AG08396 (cell line): ENCODE measurements at places on chromosomes 3 and 15.

- no peak for DNase-seq
Measured at GRCh38 chr3:43254125-43254524, 32.2 kb upstream of the SNRK start.

GRCh38 chr3:134038716-134039115 lies 9.0 kb upstream of the SLCO2A1 start:
- DNase-seq, result no peak

DNA sequence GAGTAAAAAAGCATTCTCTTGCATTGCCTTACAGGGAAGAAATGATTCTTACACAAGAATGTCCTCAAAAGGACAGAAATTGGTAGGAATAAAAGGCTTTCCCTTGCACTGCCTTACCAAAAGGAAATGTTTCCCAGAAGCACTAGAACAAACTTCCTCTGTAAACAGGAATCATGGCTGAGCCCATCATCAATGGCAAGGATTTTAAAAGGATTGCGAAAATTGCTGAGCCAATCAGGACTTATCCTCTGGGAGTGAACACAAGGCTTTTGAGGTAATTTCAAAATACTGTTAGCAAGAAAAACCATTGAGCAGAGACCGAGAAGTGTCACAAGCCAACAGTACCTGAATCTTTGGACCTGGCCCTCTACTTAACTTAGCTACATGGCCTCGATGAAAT lies 897.3 kb downstream of the ROBO1 start:
- DNase-seq, result no peak

DNA sequence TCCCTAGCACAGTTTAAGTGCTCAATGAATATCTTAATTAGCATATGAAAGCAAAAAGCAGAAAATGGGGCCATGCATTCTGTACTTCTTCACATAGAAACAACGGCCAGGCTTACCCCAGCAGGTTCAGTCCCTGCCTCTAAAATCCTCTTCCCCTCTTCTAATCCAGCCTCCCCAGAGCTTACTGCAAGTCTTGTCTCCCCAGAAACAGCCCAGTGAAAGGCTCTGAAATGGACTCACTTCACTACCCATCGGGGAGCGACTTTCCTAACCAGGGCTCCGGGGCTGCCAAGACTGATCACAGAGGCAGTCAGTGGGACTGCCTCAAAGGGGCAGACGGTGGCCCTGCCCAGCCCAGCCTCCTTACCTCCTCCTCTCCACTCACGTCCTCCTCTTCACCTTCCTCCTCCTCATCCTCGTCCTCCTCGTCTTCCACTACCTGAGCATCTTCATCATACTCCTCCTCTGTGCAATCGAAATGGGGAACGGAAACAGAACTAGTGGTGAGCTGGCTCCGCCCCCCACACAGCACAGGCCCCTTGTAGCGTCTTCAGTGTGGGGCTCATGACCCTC lies 38.0 kb downstream of the ANP32A start:
- no peak for DNase-seq

GRCh38 chr15:71599418-71600151 lies 210.8 kb upstream of the NR2E3 start:
- no peak for DNase-seq

GRCh38 chr15:25743548-25744275 lies 119.4 kb downstream of the ATP10A start:
- no peak for DNase-seq

DNA sequence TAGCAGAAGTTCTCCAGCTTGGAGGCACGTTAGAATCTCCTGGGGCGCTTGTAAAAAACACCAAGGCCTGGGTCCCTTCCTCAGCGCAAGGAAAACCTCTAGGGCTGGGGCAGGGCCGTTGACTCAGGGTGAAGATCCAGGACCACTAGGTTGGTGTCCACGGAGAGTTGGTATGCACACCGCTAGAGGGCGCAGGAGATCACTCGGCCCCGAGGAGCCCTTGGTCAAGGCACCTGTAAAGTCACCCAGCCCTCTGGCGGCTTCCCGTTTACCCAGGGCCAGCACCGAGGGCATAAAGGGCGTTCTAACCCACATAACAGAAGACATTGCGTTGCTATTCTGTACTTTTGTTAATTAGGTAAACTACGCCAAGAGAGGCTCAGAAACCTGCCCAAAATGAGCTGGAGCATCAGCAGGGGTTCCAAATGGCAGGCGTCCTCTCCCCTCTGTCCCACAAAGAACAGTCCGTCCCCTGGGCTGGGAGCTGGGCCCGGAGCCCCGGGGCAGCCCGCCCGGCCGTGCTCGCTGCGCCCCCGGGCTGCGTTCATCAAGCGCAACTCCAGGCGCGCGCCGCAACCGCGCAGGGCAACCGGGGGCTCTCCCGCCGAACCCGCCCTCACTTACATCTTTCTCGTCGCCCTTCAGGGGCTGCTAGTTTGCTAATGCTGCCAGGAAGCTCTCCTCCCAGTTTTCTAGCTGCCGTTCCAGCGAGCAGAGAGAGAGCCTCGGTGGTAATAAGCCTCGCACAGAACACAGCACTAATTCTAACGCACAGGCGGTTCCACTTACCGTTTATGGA lies 332.1 kb downstream of the ARRDC4 start:
- peak; percentile 57 for DNase-seq

GRCh38 chr15:76986743-76987142 lies 8.2 kb upstream of the PSTPIP1 start:
- no peak for DNase-seq

DNA sequence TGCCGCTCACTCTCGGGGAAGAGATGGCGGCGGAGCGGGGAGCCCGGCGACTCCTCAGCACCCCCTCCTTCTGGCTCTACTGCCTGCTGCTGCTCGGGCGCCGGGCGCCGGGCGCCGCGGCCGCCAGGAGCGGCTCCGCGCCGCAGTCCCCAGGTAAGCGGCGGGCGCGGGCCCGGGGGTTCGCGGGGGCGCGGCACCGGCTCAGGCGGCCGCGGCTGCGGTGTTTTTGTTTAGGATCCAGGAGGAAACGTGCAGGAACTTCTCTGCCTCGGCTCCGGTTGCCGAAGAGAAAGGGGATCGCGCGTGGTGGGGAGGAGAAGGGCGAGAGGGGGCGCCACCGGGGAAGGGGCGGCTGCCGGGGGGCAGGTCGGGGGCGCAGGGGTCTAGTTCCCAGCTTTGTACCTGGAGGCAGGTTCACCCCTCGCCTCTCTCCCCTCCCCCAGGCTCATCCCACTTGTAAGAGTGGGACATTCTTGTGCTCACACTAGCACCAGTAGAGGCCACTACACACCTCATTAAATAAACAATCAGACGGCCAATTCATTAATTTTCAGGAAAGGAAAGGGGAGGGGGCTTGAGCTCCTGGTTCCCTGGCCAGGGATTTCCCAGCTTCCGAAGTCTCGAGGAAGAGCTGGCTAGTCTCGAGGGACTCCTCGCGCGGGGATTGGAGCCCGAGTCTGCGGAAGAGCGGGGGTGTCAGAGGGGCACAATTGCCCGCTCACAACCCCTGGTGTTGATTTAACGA lies 562 bp downstream of the NEO1 start:
- peak; percentile 41 for DNase-seq

DNA sequence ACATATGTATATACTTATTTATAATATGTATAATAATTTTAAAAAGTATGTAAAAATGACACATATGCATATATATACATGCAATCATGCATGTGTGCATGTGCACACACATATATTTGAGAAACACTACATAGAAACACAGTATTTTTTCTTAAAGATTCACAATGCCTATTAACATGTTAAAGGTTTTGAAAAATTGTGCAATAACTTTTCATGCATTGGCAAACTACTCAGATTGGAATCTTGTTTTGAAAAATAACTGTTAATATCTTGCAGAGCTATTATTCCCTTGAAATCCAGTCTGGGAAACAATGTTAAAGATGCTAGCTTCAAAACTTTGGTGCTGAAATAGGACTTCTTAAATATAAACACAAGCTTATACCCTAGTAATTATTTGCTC lies 256.2 kb upstream of the P2RY1 start:
- no peak for DNase-seq

DNA sequence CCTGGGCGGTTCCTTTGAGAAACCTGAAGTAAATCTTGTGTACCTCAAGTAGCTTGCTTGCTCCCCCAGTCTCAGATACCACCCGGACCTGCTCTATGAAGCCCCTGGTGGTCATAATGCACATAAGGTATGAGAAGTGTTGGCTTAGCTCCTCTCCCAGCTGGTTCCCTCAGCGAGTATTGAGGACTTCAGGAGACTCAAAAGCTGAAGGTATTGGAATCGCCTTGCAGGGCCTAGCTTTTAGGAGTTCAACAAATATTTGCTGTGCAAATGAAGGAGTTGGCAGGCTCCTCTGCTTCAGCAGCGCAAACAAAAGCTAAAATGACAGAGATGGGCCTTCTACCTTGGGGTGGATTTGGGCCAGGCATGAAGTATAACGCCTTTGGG lies 1.7 kb downstream of the CMTM8 start:
- peak; percentile 20 for DNase-seq

GRCh38 chr15:33256874-33257273 lies 53.9 kb upstream of the RYR3 start:
- DNase-seq, result no peak

GRCh38 chr15:34644851-34645250 lies 61.4 kb upstream of the GOLGA8B start:
- DNase-seq, result no peak

DNA sequence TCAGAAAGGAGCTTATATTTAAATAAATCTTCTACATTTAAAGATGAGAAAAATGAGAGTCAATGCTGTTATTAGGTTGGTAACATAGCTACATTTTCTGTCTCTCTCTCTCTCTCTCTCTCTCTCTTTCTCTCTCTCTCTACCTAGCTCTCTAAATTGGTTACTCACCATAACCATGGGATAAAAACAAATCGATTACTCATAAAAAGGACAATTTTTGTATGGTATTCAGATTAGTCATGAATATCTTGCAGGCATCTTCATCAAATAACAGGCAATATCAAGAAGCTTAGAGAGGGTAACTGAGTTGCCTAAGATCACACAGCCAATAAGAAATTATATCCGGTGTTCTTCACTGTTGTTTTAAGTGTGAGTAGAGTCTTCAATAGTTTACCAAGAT lies 81.8 kb upstream of the ALCAM start:
- peak; percentile 5 for DNase-seq

DNA sequence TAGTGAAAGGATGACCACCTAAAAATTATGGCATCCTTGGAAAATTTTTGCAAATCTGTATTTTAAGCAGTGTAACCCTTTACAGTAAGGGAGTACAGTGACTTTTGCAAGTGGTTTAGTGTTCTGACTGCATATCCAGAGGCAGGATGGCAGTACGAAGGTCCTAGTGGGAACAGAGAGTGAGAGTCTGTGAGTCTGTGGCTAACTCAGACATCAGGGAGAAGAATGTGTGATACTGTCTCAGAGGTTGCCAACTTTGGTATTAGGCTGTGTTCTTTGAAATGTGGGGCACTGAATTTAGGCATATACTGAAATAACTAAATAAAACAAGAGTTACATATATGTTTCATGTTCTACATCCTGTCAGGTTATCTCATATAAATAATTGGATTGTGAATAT lies 25.7 kb downstream of the PRKCI start:
- no peak for DNase-seq

- DNase-seq, result no peak
Measured at GRCh38 chr3:158568784-158569183, 2.2 kb upstream of the MLF1 start.

GRCh38 chr3:171459942-171460724 lies at the start of gene TNIK:
TSS of gene TNIK (minus strand) at chr3:171460405. CDS start at chr3:171460063, 342 bp downstream.
- peak; percentile 89 for DNase-seq

DNA sequence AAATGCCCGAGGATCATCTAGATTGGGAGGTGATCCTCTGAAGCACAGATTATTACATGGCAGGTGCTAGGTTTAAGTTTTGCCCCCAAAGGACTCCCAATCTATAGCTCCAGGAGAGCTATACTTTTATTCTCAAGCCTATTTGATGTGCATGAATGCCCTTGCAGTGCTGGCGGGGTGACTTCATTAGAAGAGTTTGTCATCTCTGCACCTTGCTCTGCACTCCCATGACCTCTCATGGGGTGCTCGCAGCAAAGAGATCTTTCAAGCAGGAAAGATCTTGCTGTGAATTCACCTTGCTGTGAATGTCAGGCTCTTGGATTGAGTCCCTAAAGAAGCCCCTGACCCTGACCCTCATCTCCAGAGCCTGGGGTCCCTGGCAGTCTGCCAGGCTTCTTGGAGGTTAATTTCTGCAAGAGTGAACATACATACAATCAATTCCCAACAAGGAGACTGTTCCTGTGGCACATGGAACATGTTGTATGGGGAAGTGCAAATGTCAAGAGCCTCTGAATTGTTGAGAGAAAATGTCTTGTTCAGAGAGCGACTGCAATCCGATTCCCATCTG lies 45.9 kb downstream of the FAM43A start:
- DNase-seq, result no peak

- no peak for DNase-seq
Measured at GRCh38 chr3:61155701-61156292, 95.5 kb downstream of the FHIT start.

DNA sequence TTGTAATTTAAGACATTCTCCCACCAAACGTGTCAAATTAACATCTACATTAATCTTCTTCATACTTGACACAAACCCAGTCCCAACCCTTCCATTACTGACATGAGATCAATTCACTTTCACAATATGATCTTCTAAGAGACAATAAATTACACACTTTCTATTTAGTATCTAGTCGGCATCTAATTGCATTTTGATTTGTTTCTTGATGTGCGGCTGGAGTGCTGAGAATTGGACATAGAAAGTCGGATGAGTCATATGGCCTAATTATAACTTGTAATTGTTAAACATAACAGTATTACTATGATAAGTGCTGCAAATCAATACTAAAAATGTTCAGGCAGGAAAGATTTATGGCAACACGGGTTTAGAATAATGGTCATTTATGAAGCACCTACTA lies 78.4 kb upstream of the RORA start:
- no peak for DNase-seq

GRCh38 chr3:129611812-129612533 lies 5.5 kb upstream of the PLXND1 start:
- DNase-seq, result peak; percentile 53

DNA sequence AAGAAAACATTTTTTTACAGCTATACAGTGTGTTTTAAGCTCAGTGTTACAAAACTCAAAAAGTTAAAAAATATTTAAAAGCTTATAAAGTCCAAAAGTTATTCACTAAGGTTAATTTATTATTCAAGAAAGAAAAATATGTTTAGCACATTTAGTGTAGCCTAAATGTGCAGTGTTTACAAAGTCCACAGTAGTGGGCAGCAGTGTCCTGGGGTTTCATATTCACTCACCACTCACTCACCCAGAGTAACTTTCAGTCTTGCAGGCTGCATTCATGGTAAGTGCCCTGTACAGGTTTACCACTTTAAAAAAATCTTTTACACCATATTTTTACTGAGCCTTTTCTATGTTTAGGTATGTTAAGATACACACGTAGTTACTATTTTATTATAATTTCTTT lies 300.2 kb upstream of the TRIM42 start:
- no peak for DNase-seq
